ENCODE measurements at places on chromosomes 13 and 19.

DNA sequence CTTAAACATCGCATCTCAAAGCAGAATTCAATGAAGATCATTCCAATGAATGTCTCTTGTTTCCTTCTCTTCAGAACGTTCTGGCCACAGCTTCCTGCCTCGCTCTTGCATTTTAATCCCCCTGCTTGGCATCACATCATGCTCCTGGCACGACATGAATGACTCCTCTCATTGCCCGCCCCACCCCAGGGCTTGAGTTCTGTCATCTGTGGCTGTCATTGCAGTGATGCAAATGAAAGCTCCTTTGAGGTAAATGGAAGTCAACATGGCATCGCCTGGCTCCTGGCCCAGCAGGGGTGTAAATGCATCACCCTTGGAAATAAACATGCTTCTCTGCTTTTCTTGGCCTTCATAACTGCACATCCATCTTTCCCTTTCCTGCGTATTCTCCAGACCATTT is 48.6 kb downstream of the SCEL start:
- no peak for DNase-seq

- no peak for DNase-seq
Observed at GRCh38 chr13:102045731-102046130, 356.1 kb downstream of the FGF14 start.

- no peak for DNase-seq
Observed at GRCh38 chr19:13460045-13460444, 46.2 kb downstream of the CACNA1A start.

GRCh38 chr13:26600343-26600742 is 42.9 kb downstream of the WASF3 start:
- DNase-seq = no peak

DNA sequence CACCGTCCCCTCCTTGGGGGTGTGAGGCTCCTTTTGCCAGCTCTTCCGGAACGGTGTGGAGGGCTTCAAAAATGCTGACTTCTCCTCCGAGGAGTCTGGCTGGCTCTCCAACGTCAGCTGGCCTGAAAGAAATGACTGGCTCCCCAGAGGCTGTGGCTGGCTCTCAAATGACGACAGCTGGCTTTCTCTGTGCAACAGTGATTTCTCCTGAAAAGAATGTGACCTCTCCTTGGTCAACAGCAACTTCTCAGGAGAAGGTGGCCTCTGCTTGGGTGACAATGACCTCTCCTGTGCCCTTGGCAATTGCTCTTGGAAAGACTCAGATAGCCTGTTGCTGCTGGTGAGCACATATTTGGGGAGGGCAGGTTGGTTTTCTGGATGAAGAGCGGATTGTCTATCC is 29.2 kb downstream of the ONECUT3 start:
- DNase-seq = no peak

DNA sequence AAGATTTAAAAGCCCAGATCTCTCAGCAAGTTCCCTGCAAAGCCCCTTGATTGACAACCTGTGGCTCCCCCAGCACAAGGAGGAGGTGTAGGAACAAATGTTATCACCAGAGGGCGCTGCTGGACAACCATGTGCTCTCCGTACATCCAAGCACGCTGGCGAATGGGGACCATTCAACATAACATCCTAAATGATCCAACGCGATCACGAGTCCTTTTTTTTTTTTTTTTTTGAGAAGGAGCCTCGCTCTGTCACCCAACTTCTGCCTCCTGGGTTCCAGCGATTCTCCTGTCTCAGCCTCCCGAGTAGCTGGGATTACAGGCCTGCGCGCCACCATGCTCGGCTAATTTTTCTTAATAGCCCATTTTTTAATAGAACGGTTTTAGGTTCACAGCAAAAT is 52.0 kb downstream of the NWD1 start:
- peak; percentile 85 for DNase-seq

DNA sequence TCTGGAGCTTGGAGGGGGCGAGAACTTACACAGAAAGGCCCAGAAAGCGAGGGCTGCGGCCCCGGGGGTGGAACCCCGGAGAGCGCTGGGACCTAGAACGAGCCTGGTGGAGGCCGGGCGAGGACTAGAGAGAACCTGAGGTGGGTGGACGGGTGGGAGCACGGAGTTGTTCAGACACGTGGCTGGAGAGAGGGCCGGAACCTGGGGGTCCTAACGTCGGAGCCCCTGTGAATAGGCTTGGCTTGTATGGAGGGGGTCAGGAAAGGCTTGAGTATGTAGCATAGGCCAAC is 383 bp downstream of the ZNF581 start:
- no peak for DNase-seq

- no peak for DNase-seq
Observed at GRCh38 chr13:48978942-48979601, 3.4 kb downstream of the FNDC3A start.

- no peak for DNase-seq
Observed at GRCh38 chr19:17721111-17721628, 1.9 kb downstream of the MAP1S start.

- no peak for DNase-seq
Observed at GRCh38 chr13:32476021-32476731, 48.2 kb upstream of the N4BP2L1 start.

DNA sequence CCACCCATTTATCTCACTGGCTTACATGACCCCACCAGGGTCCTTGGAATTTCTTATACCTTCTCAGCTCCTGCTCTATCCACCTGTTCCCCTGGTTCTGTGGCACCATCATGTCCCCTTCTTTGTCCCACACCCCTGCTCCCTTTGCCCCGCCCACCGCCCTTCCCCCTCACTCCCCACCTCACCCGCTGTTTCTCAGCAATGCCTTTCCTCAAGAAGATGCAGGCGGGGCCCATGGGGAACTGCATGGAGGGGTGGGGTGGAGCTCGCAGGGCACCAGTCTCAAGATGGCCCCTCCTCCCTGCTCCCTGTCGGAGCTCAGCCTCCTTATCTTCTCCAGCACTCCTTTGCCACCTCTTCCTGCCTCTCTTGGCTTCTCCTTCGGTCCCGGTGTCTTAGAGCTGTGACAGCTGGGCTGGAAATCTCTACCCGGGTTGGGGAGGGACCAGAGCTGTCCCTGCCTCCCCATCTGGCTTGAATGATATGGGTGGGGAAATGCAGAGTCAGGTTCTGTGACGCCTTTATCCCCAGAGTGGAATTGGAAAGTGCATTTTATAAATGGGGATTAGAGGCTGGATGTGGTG is at the start of gene CABP5:
CABP5 (minus strand) TSS at position 405 of the 584 bp plus-strand sequence; CDS start at position 248, 157 bp downstream.
- DNase-seq = no peak

Data from ecto neural progenitor cell (in vitro differentiated cells).